ENCODE measurements at places on chromosomes 4 and X. TPM values are rescaled to one million over a fixed set of nuclear protein-coding genes. Genes with fewer than 3 reads are reported as not detected.

Gene PAQR3
- 26.8 TPM for total RNA-seq

Gene ARMCX4
- 3.1 TPM for total RNA-seq

Gene ESX1
- not detected for total RNA-seq

Gene CFAP99
- total RNA-seq: not detected

Gene SOD3
- 1.6 TPM for total RNA-seq

Measured in subcutaneous preadipocyte (primary cell).